AG09319 (cell line): ENCODE measurements at places on chromosomes 1 and 21.

- no peak for DNase-seq
Measured at GRCh38 chr1:69858534-69858933, 290.8 kb downstream of the LRRC7 start.

GRCh38 chr1:44543064-44543744 lies 131.1 kb downstream of the TMEM53 start:
- DNase-seq = no peak

- no peak for DNase-seq
Measured at GRCh38 chr1:174841747-174842146, 158.0 kb upstream of the CACYBP start.

DNA sequence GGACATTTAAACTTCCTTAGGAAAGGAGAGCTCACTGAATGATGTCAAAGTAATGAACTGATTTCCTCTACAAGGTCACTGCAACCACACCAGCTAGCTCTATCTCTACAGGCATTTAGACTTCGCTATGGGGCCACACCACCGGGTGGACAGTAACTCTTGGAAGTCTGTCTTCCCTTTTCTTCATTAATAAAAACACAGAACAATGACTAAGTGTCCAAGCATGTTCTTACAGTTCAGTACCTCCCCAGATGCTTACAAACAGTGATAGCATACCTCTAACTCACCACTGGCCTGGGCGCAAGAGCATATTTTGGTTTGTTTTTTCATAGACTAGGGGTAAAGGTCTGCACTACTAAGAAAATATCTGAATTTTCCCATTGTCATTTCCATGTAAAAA lies 54.6 kb downstream of the SIM2 start:
- DNase-seq = no peak

DNA sequence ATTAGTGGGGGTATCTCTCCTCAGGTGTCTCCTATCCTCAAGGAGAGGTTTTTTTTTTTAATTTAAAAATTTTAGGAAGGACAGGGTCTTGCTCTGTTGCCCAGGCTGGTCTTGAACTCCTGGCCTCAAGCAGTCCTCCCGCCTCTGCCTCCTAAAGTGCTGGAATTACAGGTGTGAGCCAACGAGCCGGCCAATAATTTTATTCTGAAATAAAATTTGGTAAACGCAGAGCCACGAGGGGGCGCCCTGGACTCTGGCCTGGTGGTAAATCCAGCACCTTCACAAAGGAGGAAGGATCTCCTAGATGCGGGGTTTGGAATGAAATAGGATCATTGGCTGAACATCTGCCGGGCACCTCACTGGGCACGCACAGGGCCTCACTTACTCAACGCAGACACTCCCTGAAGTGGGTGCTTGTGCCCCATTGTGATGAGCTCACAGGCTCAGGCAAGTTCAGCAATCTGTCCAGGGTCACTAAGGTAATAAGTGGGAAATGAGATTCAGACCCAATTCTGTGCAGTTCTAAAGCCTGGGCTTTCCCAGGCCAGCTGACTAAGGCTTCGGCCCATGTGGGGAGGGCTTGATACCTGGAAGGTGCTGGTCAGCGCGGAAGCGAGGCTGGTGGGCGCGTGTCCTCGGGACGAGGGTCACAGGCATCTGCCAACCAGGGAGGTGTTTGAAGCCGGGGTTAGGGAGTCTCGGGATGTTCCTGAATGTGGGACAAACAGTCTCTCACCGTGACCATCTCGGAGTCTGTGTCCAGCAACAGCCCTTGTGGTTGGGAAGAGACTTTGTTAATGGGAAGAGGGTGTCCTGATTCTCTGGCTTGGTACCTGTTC lies 32.7 kb upstream of the ETV3 start:
- no peak for DNase-seq
